ENCODE measurements at places on chromosomes 13 and 19.

DNA sequence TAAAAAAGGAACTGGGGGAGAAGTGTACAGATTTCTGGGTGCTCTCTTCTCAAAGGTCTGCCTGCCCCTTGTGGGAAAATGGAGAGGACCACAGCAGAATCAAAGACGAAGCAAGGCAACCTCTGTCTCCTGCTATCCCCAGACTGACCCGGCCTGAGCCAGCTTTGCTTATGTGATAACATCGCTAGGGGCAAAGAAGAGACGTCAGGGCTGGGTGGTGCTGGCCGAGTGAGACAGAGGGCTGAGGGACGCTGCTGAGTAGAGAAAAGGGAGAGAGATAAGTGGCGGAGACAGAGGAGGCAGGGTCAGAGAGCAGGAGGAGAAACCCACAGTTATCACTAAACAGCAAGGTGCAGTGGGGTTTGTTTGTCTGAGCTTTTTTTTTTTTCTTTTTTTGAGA lies 4.6 kb upstream of the MUC16 start:
- no peak for DNase-seq

GRCh38 chr19:10517760-10518443 lies 655 bp upstream of the S1PR5 start:
- DNase-seq: peak; percentile 61

DNA sequence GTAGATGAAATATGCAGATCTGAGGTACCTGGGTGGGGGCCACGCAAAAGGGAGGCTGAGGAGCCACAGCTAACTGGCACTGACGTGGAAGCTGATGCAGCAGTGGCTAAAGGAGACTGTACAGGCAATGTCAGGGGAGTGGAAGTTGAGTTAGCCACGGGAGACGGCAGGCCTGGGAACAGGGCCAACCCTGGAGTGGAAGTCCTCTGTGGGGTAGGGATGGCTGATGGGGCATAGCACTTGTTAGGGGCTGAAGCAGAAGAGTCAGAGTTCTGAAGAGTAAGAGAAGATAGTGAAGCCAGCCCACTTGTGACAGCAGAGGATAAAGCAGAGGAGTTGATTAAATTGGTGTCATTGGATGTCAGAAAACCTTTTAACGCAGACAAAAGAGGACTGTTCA lies 22.8 kb upstream of the STOML3 start:
- DNase-seq: no peak

GRCh38 chr19:45682908-45683307 lies 8.8 kb downstream of the SNRPD2 start:
- DNase-seq: no peak

- DNase-seq: no peak
These were observed 132.3 kb downstream of the PCCA start for GRCh38 chr13:100221166-100221565.

GRCh38 chr13:35882722-35883497 lies 248.3 kb downstream of the DCLK1 start:
- DNase-seq: peak; percentile 46

DNA sequence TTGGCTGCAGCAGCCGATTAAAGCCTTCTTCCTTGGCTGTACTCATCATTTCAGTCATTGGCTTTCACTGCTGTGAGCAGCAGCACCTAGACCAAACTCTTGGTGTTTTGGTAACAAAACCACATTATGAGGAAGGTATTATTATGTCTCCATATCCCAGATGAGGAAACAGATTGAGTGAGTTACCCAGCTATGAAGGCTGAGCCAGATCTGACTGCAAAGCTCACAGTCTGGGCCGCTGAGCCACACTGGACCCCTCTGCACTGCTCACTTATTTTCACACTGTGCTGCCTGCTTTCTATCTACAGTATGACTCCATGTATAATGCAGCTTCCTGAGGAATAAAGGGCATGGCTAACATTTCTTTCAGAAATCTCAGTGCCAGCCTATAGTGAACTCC lies 24.5 kb downstream of the CRYL1 start:
- no peak for DNase-seq

DNA sequence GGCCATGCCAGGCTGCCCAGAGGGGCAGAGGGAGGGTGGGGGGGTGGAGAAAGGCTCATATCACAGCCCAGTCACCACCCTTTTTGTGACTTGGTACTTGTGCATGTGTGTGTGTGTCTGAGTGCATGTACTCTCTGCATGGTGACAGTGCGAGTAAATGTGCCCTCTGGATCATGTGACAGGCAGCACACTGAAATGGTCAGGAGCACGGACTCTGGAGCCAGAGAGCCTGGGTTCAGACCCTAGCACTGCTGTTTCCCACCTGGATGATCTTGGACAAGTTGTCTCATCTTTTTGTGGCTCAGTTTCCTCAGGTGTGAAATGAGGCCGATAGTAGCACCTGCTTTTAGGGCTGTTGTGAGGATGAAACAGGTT lies 2.0 kb downstream of the CIC start:
- no peak for DNase-seq

DNA sequence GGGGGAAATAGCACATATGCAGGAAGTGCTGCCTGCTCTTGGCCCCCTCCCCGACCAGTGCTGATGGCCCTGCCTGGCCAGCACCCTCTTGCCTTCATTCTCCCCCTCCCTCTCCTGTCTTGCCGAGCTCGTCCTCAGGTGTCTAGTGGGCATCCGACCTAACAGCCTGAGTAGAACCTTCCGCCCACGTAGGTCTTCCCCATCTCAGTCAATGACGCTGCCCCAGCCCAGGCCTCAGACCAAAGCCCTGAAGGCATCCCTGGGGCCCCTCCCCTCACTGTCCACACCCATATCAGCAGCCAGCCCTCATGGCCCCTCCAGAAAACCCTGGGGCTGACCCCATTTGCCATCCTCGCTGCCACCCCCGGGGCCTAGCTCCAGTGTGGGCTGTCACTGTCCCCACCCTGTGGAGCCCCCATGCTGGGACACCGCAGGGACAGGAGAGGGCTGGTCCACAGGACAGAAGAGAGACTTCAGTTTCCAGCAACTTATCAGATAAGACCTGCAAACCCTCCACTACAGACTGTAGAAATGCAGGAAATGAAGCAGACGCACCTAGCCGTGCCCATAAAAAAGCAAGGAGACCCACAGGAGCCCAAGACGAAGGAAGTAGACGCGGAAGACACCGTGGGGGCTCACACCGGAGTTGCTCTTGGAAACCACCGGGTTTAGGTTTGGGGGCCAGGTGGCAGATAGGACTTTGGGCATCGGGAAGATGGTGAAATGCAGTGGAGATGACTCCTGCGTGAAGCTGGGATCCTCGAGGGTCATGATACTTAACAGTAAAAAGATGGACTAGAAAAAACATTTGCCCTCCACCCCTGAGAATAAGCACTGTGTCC lies 38.3 kb downstream of the AP1M1 start:
- DNase-seq: no peak

GRCh38 chr13:93559718-93560117 lies 333.1 kb downstream of the GPC6 start:
- DNase-seq: no peak

DNA sequence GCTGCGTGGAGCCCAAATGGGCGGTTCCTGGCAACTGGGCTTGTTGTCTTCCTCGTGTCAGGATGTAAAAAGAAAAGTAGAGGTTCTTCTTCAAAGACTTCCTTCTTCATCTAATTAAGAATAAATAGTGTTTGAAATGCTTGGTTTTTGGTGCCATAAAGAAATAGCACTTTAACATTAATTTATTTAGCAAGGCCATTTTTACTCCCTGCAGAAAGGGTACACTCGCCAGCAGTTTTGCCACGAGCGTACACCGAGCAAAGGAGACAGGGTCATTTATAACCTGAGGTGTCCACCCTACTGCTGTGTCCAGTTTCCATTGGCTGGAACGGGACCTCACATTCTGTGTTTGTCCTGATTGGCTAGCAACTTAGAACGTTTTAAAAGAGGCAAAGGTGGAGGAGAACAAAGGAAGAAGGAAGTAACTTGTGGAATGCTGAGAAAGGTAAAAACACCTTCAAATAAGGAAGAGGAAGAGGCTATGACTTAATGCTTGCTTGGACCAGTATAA lies 21.8 kb upstream of the OR10H1 start:
- no peak for DNase-seq

DNA sequence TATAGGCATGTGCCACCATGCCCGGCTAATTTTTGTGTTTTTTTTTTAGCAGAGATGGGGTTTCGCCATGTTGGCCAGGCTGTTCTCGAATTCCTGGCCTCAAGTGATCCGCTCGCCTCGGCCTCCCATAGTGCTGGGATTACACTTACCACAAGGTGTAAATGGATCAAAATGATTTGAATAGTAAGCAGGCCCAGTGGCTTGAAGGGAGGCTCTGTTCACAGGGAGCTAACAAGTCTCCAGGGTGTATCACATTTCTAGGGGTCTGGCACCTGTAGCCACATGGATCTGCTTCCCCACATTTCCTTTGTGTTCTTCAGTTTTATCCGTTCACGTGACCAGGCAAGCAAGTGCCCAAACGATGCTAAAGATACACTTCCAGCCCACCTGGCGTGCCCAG lies 13.5 kb upstream of the CNFN start:
- no peak for DNase-seq

- DNase-seq: no peak
These were observed 6.4 kb downstream of the ISYNA1 start for GRCh38 chr19:18431351-18432197.

DNA sequence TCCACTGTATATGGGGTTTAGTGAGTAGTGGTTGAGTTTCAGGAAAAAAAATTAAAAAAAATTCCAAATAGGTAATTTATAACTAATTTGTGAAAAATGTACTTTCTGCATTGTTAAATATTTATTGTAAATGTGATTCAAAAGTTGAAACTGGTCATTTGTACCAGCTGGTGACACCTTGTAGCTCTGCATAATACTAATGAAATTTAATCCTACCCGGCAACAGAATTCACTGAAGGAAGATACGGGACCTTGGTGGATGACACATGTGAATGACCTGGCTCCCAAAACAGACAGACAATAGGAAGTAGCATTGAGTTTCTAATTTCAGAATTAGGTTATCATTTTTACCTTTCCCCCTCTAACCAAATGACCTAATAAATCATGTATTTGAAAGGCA lies 73.8 kb downstream of the SLITRK6 start:
- no peak for DNase-seq

DNA sequence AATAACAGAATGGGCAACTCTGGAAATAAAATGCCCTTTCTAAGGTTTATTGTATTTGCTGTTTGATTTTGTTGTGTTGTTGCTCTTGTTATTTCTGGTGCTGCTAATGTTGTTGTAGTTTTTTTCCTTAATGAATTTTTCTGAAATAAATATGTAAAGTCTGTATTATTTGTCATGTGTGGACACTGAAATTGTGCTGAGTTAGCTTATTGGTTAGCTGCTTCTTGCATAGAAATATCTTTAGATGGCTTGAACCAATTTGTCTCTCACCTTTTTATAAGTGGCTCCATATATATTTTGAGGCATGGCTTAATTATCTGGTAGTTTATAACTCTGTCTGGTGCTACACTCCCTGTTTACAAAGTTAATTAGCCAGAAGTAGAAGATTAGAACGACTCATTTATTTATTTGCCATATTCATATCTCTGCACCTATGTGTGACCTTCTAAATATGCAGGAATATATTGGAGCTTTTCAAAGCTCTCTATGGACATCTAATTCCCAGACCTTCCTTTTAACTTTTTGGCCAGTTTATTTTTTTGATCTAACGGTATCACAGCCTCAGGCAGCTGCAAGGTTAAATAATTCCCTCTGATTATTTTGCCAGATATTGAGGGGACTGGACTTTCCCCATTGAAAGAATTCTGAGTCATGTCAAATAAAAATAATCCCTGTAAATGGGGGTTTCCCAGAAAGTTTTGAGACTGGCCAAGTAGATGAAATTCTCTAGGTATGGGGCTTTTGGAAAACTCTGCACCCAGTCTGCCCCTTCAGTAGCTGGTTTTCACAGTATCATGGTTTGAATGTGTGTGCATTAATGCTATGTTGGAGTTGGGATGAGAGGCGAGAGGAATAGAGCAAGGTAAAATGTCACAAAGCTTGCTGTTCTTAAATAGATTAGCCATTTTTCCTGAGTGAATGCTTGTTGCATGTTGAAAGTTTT lies 1331.7 kb upstream of the MIR17HG start:
- no peak for DNase-seq

GRCh38 chr19:34341935-34342680 lies 22.9 kb upstream of the GPI start:
- no peak for DNase-seq

GRCh38 chr13:90868321-90868920 lies 479.1 kb upstream of the MIR17HG start:
- peak; percentile 61 for DNase-seq

Measured in adipocyte (in vitro differentiated cells).